Mucosa of descending colon (tissue), 3 donors: ENCODE measurements at places on chromosomes 12 and 14. TPM values are rescaled to one million over a fixed set of nuclear protein-coding genes. Genes with fewer than 3 reads are reported as not detected.

The PLEKHD1 gene
- 0.14 TPM for total RNA-seq

The COCH gene
- total RNA-seq, result 1.4 TPM

The GPRC5D gene
- not detected for total RNA-seq

The IRAK3 gene
- total RNA-seq, result 2.7 TPM

The EFS gene
- 3.3 TPM for total RNA-seq

The MYF5 gene
- total RNA-seq, result not detected

The FGD6 gene
- 52.1 TPM for total RNA-seq

The AMHR2 gene
- total RNA-seq, result not detected

The RAPGEF3 gene
- total RNA-seq, result 9.5 TPM

The HHIPL1 gene
- 0.26 TPM for total RNA-seq

The TAS2R13 gene
- 3.2 TPM for total RNA-seq

The TMCC3 gene
- total RNA-seq, result 97.2 TPM

The KCNK10 gene
- total RNA-seq, result 2.0 TPM

The EIF4B gene
- total RNA-seq, result 341 TPM

The B3GNT4 gene
- total RNA-seq, result 0.26 TPM

The AICDA gene
- not detected for total RNA-seq

The RNF212B gene
- total RNA-seq, result not detected

The PLEK2 gene
- total RNA-seq, result 15.0 TPM

The FZD10 gene
- 0.14 TPM for total RNA-seq

The SAMD15 gene
- total RNA-seq, result 0.66 TPM

The DCN gene
- total RNA-seq, result 91.0 TPM

The GPR84 gene
- total RNA-seq, result not detected

The INHBC gene
- total RNA-seq, result not detected

The OXA1L gene
- 97.1 TPM for total RNA-seq

The RND1 gene
- total RNA-seq, result 3.5 TPM

The LPAR5 gene
- total RNA-seq, result 12.0 TPM

The SLC17A8 gene
- total RNA-seq, result 3.0 TPM

The E2F7 gene
- total RNA-seq, result 4.4 TPM

The PDE3A gene
- total RNA-seq, result 84.1 TPM

The MYF6 gene
- total RNA-seq, result not detected

The ZC2HC1C gene
- total RNA-seq, result 4.7 TPM

The CDK2 gene
- 22.1 TPM for total RNA-seq

The SLC39A5 gene
- 298 TPM for total RNA-seq

The FGD4 gene
- 31.5 TPM for total RNA-seq

The TOMM20L gene
- total RNA-seq, result 1.0 TPM

The C12orf42 gene
- total RNA-seq, result not detected

The APOF gene
- not detected for total RNA-seq

The ADGRD1 gene
- 12.9 TPM for total RNA-seq

The DNM1L gene
- total RNA-seq, result 62.6 TPM

The OAS2 gene
- 5.5 TPM for total RNA-seq

The SRRM4 gene
- total RNA-seq, result not detected

The SLC25A47 gene
- total RNA-seq, result 0.17 TPM

The SNRPF gene
- 13.7 TPM for total RNA-seq

The TSPAN19 gene
- not detected for total RNA-seq

The ACOT6 gene
- not detected for total RNA-seq
